ENCODE measurements at places on chromosomes 1 and 21. TPM values are rescaled to one million over a fixed set of nuclear protein-coding genes. Genes with fewer than 3 reads are reported as not detected.

DNA sequence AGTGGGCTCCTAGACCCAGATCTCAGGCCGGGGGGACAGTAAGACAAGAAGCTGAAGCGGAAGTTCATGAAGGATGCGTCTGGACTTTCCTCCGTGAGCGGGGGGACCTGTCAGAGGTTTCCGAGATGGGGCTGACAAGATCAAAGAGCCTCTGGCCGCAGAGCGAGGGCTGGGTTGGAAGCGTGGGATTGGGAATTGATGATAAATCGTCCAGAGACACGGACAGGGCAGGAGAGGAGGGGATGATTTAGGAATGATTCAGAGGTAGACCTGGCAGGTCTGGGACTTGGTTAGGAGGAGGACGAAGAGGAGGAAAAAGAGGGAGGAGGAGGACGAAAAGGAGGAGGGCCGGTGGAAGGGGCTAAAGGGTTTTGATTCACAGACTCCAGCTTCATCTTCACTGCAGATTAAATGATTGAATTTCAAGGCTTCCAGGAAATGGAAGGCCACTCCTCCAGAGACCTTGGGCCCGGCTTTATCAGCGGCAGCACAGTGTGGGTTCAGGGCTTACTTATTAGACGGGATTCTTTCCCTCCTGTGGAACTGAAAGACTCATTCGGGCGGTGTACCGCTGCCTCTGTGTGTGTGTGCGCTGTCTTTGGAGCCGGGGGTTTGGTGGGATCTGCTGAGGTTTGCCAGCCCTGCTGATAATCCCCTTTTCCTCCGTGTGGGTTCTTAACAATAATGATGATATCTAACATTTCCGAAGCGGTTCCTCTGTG is 85.7 kb upstream of the SLC45A1 start:
- ATAC-seq: no peak

The BATF3 gene
- 3.9 TPM for total RNA-seq

DNA sequence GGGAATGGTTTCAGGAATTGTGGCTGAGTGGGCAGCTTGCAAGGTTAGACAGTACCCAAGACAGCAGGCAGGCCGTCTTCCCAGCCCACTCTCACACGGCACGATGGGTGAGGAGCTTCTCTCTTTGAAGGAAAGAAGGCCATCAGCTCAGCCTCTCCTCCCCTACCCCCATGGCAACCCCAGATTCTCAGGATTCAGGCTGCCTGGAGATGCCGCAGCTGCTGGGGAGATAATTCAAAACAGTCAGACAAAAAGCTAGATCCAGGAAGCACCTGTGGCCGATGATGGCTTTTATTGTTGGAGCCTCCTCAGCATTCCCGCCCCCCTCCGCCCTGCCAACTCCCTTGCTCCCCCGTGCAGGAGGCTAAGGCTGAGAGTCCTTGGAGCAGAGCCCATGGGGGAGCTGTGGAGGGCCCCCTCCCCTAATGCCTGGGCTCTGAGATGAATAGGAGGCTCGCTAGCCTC is 220.5 kb downstream of the TRABD2B start:
- no peak for ATAC-seq

The CD5L gene
- not detected for total RNA-seq

DNA sequence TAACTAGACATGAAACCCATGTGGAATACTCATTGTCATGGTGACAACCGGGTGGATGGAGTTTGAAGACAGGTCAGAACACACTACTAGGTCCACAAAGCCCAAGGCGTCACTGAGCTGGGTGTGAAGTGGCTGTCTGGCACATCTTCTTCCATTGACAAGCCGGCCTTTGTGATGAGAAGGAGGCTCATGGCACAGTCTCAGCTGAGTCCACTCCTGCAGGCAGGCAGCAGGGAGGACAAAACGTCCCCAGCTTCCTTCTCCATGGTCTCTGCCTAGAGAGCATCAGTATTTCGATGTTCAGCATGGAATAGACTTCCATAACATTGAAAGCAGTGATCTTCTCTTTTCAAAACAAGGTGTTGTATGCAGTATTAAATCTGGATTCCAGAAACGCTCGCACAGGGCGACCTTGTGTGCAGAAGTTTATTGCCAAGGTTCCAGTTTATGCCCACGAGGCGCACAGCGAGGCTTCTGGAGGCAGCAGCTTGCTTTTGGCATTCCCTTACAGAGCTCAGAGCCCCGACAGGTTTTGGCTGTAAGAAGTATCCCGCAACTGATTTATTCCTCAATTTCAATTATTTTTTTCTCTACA is 104.2 kb downstream of the SIM2 start:
- ATAC-seq: no peak

The AMIGO1 gene
- 18.6 TPM for total RNA-seq

DNA sequence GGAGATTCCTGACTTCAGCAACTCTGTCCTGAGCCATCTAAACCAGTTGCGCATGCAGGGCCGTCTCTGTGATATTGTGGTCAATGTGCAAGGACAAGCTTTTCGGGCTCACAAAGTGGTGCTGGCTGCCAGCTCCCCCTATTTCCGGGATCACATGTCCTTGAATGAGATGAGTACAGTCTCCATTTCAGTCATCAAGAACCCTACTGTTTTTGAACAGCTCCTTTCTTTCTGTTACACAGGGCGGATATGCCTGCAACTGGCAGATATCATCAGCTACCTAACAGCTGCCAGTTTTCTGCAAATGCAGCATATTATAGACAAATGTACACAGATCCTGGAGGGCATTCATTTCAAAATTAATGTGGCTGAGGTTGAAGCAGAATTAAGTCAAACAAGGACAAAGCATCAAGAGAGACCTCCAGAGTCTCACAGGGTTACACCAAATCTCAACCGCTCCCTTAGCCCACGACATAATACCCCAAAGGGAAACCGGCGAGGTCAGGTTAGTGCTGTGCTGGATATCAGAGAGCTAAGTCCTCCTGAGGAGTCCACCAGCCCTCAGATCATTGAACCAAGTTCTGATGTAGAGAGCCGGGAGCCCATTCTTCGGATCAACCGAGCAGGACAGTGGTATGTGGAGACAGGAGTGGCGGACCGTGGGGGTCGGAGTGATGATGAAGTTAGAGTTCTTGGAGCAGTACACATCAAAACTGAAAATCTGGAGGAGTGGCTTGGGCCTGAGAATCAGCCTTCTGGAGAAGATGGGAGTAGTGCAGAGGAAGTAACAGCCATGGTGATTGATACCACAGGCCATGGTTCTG is 2.3 kb downstream of the ZBTB37 start:
- no peak for ATAC-seq

The S100A16 gene
- total RNA-seq: 49.7 TPM

All from gastroesophageal sphincter (tissue), 4 donors.